ENCODE measurements at places on chromosomes 11 and 22. TPM values are rescaled to one million over a fixed set of nuclear protein-coding genes. Genes with fewer than 3 reads are reported as not detected.
A peak's percentile ranks its signal among the peaks of the same experiment; 100 is the strongest.

HTR3A gene
- 0.14 TPM for total RNA-seq

GRCh38 chr11:10322401-10322800, 17.5 kb downstream of the ADM start:
- no peak for DNase-seq

GRCh38 chr11:119434591-119435330, 11.8 kb upstream of the THY1 start:
- no peak for DNase-seq

GRCh38 chr11:94885133-94885532, 88.2 kb downstream of the CWC15 start:
- DNase-seq, result no peak

DNA sequence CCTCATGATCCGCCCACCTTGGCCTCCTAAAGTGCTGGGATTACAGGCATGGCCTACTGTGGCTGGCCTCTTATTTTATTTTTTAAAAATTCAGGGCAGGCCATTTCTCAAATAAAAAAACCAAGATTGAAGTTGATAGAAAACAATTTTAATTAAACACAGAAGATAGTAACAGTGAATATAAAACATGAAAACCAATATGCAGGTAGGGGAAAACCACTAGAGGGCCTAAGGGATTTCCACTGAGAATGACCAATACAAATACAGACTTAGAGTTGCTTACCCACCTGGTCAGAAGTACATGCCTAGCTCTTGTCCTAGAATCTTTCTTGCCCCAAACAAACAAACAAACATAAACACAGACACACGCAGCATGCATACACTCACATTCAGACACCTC, 1.7 kb upstream of the RTCB start:
- no peak for DNase-seq

DNA sequence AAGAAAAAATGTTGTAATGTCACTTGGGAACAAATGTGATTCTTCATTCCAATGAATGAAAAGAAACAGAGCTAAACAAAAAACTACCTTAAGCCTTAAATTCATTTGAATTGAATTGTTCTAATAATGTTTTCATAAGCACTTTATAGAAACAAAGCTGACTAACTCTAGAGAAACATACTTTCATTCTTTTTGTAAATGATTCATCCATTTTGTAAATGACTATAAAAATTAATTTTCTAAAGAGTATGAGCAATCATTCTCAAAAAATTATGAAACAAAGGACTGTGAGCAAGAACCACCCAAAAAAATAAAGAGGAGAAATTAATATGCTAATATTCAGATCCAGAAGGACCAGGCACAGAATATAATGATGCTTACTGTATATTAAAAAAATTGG, 986.5 kb upstream of the CHORDC1 start:
- DNase-seq, result no peak

CHRM1 gene
- not detected for total RNA-seq

DNA sequence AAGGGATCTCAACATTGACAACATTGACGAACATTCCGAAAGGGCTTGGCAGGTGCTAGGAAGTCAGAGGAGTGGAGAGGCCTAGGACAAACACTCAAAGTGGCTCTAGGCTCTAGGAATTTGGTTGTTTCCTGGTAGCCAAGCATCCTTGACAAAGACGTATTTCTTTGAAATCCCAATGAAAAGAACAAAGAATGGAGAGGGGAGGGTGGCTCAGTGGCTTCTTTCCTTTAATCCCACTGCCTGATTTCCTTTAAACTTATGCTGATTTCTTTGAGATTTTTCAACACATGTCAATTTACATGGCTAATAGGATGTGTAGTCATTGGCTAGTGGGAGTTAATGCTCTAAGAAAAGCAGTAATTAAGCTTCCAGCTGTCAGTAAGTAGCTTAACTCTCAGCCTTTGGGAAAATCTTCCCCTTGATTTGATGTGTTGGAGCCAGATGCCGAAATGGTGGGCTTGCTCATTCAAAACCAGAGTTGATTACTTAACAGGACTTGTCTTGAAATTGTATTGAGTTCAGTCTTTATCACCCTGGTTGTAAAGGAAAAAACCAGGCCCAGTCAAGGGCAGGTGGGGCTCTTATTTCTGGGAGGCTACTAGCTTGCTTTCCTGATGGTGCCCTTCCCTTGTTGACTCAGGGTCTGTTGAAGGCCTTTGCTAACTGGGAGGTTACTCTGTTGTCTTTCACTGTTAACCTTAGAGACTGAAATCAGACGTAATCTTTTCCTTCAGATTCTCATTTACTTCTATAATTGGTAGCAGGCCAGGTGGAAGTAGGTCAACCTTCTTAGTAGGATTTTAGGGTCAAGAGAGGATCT, 44.6 kb upstream of the SORL1-AS1 start:
- no peak for DNase-seq

DNA sequence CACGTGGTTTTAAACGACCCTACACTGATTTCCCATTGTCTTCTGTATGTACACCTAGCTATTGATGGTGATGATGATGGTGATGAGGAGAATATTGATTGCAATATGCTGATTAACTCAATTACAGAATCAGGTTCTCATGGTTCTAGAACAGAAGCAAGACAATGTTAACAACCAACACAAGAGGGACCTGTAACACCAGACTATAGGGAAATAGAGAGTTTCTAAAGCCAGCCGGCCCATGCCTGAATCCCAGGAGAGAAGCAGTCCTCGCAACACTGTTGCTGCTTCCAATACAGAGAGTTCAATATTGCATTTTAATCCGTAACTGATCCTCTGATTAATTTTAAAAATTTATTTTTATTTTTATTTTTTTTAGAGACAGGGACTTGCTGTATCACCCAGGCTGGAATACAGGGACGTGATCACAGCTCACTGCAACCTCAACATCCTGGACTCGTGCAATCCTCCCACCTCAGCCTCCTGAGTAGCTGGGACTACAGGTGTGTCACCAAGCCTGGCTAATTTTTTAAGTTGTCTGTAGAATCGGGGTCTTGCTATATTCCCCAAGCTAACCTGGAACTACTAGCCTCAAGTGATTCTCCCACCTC, 22.2 kb upstream of the UBASH3B start:
- no peak for DNase-seq

- no peak for DNase-seq
Observed at GRCh38 chr11:106913141-106913540, 105.1 kb downstream of the GUCY1A2 start.

C1QTNF5 gene
- 40.2 TPM for total RNA-seq

CSNK1E gene
- 171 TPM for total RNA-seq

DNA sequence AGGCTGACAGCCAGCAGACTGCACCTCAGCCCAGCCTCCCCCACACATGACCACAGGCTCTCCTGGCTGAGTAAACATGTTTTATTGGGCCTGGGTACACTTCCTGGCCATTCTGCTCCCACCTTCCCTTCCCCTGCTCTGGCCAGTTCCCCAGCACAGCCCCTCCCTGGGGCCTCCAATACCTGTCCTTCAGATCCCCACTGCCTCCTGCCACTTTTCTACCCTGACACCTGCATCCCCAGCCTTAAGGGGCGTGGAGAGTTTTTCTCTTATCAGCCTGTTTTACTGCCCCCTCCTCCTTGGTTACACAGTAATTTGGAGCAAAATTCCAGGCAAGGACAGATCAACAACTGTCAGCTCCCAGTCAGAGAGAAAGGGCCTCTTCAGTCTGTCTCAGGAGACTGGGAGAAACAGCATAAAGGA, at the start of gene ISX:
TSS of gene ISX (plus strand) at position 363 of the 423 bp plus-strand sequence. CDS start 930 bp downstream, outside the sequence.
- no peak for DNase-seq

OR8A1 gene
- not detected for total RNA-seq

- peak; percentile 57 for DNase-seq
Observed at GRCh38 chr11:112355726-112356125, 95.1 kb upstream of the PLET1 start.

DNA sequence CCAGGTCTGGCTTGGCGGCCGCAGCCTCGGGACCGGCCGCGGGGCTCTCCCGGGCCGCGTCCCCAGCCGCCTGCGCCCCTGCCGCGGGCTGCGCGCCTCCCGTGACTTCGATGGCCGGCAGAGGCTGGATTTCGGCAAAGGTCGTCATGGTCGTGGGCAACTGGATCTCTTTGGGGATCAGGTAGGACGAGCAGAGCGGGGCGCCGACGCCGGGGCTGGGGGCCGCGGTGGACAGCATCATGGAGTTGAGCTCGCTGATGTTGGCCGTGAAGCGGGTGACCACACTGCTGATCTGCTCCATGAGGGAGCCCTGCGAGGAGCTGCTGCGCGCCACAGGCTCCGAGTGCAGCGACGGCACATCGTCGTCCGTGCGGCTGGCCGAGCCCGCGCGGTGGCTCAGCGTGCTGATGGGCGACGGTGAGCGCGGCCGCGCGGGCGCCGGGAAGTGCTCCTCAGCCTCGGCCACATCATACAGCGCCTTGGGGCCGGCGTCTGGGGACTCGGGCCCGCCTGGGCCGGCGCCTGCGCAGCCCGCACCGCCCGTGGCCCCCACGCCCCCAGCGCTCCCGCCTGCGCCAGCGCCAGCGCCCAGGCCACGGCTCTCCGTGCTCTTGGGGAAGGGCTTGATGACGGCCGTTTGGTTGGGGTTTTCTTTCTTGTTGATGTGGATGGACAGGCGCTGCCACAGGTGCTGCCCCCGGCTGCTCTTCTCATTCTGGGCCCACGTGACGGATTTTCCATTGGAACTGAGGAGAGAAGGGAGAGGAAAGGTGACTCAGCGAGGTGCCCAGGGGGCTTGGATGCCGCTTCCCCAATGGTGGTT, 171.4 kb upstream of the CTSC start:
- no peak for DNase-seq

GRCh38 chr11:78127403-78127802, 12.0 kb downstream of the ALG8 start:
- DNase-seq, result no peak

YAP1 gene
- 230 TPM for total RNA-seq

PKP3 gene
- total RNA-seq, result 0.46 TPM

CENATAC gene
- 88.2 TPM for total RNA-seq

APOA1 gene
- total RNA-seq, result 3.5 TPM
